Dorsolateral prefrontal cortex (tissue), 122 donors: ENCODE measurements at places on chromosomes 7 and 10. TPM values are rescaled to one million over a fixed set of nuclear protein-coding genes. Genes with fewer than 3 reads are reported as not detected.

GRCh38 chr10:45404770-45405120, 30.7 kb downstream of the ALOX5 start:
- DNase-seq = no peak

GRCh38 chr7:15837306-15837950, 150.9 kb upstream of the MEOX2 start:
- DNase-seq = no peak

DNA sequence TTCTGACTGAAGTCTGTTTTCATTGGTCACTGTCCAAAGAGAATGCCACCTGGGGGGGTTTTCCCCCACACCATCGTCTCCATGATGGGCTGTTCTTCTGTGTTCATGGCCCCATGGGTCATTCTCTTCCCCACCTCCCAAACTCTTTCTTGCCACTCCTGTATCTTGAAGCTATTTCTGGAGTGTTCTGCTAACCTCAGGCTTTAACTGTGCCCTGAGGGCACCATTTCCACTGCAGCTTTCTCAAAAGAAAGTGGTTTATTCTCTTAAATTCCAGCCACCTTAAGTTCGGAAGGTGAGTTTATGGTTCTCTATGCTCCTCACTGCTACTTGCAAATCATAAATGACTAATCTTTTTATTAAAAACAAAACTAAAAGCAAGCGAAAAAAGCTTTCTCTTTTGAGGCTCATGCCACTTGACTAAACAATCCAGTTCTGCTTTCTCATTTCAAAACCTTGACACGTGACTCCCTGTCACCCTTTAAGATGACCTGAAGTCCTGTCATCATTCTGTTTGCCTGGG, 7.4 kb upstream of the APBB1IP start:
- no peak for DNase-seq

The IL15RA gene
- total RNA-seq = 3.1 TPM
